ENCODE measurements at places on chromosomes 5 and 9. TPM values are rescaled to one million over a fixed set of nuclear protein-coding genes. Genes with fewer than 3 reads are reported as not detected.

SLC46A2 gene
- total RNA-seq, result not detected

LCN2 gene
- 0.25 TPM for total RNA-seq

P4HA2 gene
- total RNA-seq, result 8.9 TPM

GAS1 gene
- total RNA-seq, result 26.8 TPM

C8G gene
- total RNA-seq, result not detected

AMBP gene
- not detected for total RNA-seq

LHX3 gene
- total RNA-seq, result under 0.01 TPM

LPCAT1 gene
- total RNA-seq, result 99.6 TPM

LCN15 gene
- total RNA-seq, result not detected

CCNI2 gene
- total RNA-seq, result under 0.01 TPM

GARNL3 gene
- total RNA-seq, result 49.7 TPM

PLPP7 gene
- 5.2 TPM for total RNA-seq

PCDHB10 gene
- total RNA-seq, result 14.5 TPM

PCAT7 gene
- not detected for total RNA-seq

ADAMTS12 gene
- 2.0 TPM for total RNA-seq

STPG3 gene
- total RNA-seq, result not detected
